GM23248 (cell line): ENCODE measurements at places on chromosomes 3 and 15.

- peak; percentile 50 for DNase-seq
Observed at GRCh38 chr3:126684218-126684751, 19.8 kb upstream of the CHCHD6 start.

- no peak for DNase-seq
Observed at GRCh38 chr3:59302442-59302841, 252.6 kb upstream of the CFAP20DC start.

GRCh38 chr15:62240121-62241096 lies 75.3 kb upstream of the C2CD4B start:
- DNase-seq: no peak

DNA sequence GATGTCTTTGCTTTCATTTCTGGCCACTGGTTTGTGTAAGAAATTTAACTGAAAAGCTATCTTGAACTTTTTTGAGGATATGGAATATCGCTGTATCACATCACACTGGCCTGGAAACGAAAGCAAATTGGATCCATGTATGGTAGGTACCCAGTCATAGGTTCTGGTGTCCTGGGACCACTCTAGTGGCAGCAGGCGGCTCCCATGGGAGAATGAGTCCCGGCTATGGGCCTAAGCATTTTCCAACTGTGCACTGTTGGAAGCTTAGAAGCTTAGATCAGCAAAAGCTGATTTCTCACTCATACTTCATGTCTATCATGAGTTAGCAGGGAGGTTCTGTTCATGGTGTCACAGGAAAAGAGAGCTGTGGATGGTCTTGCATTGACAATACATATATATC lies 323.2 kb downstream of the PLCL2 start:
- DNase-seq: no peak
